Esophagus squamous epithelium (tissue), 5 donors: ENCODE measurements at places on chromosomes 5 and 9.

GRCh38 chr9:113934167-113934828, 58.2 kb downstream of the ZNF618 start:
- DNase-seq, result no peak

DNA sequence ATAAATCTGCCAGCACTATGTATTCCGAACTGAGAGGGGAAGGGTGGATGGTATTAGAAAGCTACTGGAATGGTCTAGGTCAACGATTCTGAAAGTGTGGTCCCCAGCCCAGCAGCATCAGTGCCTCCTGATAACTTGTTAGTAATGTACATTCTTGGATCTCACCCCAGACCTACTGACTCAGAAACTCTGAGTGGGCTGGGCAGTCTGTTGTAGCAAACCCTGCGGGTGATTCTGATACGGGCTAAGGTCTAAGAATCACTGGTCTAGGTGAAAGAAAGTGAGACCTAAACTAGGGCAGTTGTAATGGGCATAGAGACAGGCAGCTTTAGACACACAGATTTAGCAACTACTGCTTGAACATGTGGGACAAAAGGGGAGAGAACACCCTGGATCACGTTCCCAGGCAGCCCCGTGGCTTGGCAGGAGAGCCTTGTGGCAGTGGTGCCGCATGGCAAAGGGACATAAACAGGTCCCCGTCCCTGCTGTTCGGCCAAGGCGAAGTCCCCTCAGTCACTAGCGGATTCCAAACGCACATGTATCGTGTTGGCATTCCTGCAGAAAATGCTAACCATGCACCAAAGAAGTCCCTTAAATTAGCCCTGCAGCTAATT, 216.3 kb downstream of the TTLL11 start:
- DNase-seq, result no peak

GRCh38 chr5:78778538-78778937, 130.0 kb upstream of the LHFPL2 start:
- DNase-seq, result no peak

- no peak for DNase-seq
These were observed 4.8 kb downstream of the ANKRD34B start for GRCh38 chr5:80565330-80565729.

DNA sequence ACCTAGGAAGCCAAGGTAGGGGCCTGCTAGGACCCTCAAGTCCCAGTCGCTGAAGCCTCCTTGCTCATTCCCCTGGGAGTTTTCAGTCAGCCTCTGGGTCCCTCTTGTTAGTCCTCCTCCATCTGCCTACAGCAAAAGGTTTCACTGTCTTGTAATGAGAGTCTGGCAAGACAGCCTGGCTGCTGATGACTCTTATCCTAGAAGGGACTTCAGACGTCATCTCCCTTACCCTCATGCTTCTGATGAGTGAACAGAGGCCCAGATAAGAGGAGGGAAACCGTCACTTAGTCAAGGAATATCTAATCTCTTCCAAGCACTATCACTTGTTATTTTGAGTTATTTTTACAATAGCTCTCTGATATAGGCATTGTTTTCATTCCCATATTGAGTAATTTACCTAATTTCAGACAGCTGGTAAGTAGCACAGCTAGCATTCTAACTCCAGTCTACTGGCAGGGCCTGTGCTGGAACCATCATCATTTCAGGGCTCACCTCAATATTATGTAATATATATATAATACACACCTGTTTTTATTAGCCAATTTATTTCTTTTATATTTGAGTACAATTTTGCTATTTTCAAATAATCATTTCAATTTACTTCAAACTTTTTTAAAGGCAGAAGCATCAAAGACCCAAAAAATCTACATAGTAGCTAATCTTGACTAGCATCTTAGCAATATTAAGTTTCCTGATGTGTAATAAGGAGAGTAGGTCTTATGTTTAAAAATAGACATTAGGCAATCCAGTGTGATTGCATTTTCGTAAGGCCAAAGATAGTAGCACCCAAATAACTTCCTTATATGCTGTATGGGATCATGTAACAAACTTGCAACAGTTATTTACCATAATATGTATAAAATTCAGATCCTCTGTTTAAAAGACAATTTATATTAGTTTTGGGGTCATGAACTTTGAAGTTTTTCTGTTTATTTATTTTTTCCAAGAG, 7.9 kb downstream of the CMYA5 start:
- no peak for DNase-seq

GRCh38 chr9:130329061-130329460, 63.5 kb downstream of the HMCN2 start:
- no peak for DNase-seq
